ENCODE measurements at places on chromosomes 3 and 15. TPM values are rescaled to one million over a fixed set of nuclear protein-coding genes. Genes with fewer than 3 reads are reported as not detected.

The GPD1L gene
- polyA plus RNA-seq, result 17.9 TPM

The HDC gene
- 0.48 TPM for polyA plus RNA-seq

The FANCI gene
- polyA plus RNA-seq, result 36.9 TPM

The SEMA6D gene
- polyA plus RNA-seq, result 49.5 TPM

The SNTN gene
- not detected for polyA plus RNA-seq

The TNNC1 gene
- 7.2 TPM for polyA plus RNA-seq

The FGF12 gene
- polyA plus RNA-seq, result 6.1 TPM

The THOC7 gene
- 62.6 TPM for polyA plus RNA-seq

The CMTM8 gene
- polyA plus RNA-seq, result 10.0 TPM

The TGM4 gene
- polyA plus RNA-seq, result 0.03 TPM

The TM4SF18 gene
- polyA plus RNA-seq, result 31.6 TPM

The FETUB gene
- 0.31 TPM for polyA plus RNA-seq

GRCh38 chr3:11555881-11556633 is 87.7 kb downstream of the VGLL4 start:
- no peak for DNase-seq

- no peak for DNase-seq
Observed at GRCh38 chr3:58824777-58825176, 158.2 kb upstream of the FAM3D start.

DNA sequence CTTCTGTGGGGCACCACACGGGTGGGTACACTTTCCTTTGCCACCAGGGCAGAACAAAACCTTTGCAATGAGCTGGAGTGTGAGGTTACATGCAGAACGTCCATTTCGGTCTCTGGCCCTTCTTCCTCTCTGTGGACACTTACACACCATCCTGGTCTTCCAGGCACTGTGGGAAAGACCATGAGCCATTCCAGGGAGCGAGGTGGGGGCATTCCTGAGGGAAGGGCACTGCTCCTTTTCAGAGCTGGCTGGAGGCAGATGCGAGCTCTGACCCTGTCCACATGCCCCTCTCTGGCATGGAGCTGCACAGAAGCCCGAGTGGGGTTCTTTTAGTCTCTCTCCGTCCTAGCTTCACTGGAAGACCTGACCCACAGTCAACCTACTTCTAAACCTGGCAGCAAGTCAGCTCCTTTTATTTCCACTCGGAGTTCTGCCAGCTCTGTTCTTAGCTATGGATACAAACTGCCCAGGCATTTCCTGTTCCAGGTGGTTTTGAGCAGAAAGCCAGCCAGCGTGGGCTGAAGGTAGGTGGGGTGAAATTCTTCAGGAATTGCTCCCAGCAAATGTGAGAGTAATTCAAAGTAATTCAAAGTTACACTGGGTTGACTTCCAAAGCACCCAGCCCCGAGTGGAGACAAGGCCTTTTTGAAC is 281.4 kb downstream of the ADAMTS17 start:
- DNase-seq, result no peak

DNA sequence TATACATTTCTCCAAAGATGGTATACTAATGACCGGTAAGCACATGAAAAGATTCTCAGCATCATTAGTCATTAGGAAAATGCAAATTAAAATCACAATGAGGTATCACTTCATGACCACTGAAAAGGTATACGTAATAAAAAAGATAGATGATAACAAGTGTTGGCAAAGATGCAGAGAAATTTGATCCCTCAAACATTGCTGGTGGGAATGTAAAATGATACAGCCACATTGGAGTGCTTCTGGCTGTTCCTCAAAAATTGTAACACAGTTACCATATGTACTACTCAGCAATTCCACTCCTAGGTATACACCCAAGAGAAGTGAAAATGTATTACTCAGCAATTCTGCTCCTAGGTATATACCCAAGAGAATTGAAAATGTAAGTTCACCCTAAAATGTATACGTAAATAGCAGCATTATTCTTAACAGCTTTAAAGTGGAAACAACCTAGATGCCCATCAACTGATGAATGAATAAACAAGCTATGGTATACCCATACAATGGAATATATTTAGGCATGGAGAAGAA is 25.0 kb upstream of the KY start:
- DNase-seq, result no peak

- DNase-seq, result no peak
Observed at GRCh38 chr3:107775974-107776373, 253.2 kb downstream of the BBX start.

DNA sequence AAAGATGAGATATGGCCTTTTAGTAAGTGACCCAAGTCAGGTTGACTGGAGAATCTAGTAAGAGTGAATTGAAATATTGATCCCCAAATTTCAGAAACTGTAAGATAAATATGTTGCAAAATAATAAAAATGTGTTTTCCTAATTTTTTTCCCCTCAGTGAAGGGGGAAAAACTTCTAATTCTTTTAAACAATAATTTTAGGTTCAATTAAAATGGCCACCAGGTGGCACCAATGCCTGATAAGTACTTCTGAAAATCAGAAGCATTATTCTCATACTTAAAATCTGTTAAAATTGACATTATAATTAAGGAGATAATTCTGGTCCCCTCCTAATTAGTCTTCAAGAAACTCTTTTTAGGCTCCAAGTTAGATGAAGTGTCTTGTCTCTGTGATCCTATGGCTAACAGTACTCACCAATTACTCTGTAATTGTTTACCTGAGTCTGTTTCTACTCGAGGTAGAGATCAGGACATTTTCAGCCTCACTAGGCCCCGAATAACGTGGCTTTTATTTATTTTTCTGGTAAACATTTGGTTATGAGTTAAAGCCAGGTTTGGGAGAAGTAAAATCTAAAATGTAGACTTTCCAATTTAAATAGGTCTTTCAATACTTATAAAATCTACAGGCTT is 52.6 kb downstream of the NMD3 start:
- no peak for DNase-seq

- no peak for DNase-seq
Observed at GRCh38 chr3:157042226-157042625, 117.7 kb downstream of the CCNL1 start.

DNA sequence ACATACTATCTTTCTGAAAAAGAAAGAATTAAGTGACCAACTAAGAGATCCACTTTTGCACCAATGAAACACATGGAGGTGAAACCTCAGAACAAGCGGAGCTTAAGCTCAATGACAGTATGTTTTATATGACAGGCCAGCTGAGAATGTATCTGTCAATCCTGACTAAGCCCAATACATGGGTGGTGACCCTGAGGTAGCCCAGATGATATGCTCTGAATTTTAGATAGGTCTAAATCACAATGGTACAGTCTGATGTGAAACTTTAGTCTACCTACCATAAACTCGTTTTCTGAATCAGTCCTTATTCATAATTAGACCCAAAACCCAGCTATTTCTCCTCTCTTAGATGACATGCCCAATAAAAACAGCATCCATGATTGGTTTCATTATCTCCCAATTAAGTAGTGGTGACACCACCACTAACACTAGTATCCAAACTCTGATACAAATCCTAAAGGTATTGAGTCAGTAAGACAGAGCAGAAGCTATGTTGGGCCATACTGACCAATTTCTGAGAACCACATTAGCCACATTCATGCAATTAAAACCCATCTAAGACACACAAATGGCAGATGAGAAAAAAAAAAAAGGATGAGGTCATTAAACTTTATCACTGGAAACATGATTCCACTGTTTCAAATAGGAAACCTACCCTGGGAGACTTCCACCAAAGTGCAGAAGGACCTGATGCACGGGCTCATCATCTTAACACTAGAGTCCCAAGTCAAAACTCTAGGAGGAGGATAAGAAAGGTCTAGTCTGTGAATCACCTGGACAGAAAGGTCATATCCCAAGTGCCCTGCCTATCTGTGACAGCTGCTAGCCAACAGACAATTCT is 20.6 kb downstream of the CMTM6 start:
- no peak for DNase-seq

DNA sequence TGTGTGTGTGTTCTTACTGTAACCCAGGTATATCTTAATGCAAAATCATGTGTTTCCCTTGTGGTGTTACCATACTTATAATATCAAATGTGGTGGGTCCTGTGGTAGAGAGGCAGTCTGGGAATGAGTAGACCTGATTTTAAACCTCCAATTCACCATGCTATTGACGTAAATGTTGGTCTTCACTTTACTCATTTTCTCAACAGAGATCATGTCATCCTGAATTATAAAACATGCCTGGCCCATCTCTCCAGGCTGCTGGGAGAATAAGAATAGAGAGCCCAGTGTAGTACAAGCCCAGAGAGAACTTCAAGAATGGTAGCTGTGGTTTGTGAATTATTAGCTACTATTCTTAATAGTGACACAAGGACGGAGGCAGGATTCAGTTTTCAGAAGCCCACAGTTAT is 88.1 kb downstream of the MBNL1 start:
- DNase-seq, result no peak

DNA sequence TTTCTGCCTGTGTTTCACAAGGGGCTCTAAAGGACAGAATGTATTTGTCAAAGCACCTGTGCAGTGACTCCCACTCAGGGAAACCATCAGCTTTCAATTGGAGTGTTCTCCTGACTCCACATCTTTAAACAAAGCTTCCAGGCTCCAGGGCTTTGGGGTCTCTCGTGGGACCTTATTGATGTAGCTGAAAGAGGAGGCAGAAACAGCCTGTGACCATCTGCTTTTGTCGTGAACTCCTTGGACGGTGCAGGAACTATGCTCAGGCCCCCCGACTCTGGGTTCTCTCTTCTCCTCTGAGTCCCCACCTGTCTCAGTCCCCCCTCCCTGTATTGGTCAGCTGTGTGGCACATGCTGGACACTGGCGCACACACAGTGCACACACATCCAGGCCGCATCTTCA is 486.8 kb downstream of the GABRG3 start:
- DNase-seq, result no peak

DNA sequence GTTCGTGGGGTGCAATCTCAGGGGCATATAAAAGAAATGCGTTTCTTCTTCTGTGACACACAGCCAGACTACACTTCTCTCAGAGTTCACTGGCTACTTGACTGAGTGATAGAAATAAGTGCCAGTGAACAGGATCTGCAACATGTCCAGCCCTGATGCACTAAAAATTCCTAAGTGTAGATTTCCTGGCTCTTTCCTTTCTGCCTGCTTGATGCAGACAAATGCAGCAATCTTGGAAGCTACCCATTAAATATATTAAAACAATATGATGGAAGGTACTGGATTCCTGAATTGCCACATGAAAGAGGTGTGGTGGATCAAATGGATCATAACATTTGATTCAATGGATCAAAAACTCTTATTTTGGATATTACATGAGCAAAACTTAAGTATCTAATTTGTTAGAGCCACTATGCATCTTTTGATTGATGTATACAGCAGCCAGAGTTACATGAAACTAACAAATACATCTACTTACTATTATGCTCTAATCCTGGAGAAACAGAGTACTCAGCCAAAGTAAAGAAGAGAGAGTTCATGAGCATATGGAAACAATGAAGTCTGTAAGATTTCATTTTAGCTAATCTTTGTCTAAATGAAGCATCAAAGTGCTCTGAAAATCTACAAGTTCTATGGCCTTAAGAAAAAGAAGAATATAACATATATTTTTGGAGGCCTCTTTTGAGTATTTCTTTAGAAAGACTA is 222.6 kb downstream of the ZNF385D start:
- DNase-seq, result no peak

DNA sequence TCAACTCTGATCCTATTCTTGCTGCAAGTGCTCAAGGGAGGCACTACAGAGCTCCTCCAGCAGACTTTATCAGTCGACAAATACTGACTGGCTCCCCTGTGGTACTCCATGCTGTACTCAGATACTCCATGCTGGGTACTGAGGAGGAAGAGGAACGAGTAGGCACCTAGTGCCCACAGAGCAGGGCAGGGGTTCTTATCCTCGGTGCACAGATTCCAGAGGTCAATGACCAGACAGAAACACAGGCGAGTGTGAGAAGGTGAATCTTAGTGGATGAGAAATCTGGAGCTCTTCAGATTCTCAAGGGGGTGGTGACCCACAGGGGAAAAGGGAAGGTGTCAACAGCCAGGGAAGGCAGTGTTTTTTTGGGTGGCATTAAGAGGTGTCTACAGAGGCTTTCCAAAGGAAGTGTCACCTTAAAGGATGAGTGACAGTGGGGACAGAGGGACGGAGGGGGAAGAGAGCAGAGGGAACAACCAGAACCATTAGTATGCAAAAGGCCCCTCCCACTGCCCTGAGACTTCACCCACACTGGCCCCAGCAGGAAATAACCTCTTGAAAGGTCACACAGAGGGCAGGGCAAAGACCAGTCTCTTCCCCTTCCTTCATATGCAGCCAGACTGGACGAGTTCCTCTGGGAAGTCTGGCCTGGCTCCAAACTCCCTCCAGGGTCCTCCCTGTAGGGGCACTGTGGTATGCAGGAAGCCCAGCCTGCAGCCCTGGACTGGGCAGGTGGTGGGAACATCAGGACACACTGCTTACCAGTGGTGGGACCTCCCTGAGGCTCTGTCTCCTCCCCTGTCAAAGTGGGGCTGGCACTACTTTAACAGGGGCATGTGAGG is 27.5 kb downstream of the CCDC12 start:
- DNase-seq, result no peak

DNA sequence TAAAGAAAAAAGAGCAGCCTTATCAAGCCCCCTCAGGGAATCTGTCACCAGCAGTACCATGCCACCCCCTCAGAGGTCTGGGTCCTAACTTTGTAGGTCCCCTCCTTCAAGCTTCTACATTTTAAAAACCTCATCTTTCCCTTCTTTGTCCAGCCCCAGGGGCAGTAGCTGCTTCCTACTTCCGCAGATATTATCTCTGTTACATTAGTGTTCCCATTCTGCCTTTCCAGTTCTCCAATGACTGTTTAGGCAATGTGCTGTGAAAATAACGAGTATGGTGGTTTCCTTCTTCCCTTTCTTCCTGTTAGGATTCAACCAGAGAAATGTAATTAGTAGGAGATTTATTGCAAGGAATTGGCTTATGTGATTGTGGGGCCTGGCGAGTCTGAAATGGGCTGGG is 126.1 kb upstream of the TNIK start:
- no peak for DNase-seq

DNA sequence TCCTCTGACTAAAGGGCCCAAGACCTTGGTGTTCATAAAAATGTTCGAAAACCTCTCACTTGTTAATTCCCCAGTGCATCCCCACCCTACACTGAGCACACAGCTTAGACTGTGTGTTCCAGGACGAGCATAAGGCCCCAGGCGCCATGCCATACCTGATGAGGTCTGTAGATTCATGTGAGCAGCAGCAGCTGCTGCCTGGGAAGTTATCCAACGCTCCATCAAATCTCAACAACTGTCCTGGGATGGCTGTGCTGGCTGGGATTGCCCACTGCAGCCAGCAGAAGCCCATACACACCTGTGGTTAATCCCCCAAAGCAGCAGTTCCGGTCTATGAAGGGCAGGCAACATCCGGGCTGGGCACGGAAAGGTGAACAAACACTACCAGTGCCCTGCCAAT is 391.2 kb downstream of the IL20RB start:
- no peak for DNase-seq

GRCh38 chr3:143571548-143571947 is 276.7 kb downstream of the SLC9A9 start:
- DNase-seq, result no peak

- DNase-seq, result no peak
Observed at GRCh38 chr3:37984596-37984995, 6.0 kb upstream of the VILL start.

DNA sequence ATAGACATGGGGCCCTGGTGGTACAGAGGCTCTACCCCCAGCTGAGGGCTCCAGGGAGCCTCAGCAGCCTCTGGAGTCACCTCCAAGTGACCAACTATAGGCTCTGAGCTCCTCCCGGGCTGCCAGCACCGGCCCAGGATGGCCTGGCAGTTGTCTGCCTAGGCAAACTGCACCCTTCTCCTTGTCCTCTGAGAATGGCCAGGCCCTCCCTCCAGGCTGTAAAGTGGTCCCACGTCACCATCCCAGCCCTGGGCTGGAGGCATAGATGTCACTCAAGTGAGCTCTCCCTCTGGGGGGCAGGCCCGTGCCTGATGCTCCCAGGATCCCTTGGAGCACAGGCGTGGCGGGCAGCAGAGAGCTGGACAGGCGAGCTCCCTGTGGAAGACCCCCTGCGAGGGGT is 120.1 kb downstream of the SEC22A start:
- no peak for DNase-seq

Data from renal cortex interstitium (tissue), 15 donors.